Stimulated activated CD8-positive, alpha-beta memory T cell treated with anti-CD3 and anti-CD28 coated beads, Interleukin-15, amount 100 ng/mL, for 1 hour (primary cell): ENCODE measurements at places on chromosomes 13 and 19.
A peak's percentile ranks its signal among the peaks of the same experiment; 100 is the strongest.

GRCh38 chr13:110450941-110451730, 110.4 kb downstream of the RAB20 start:
- DNase-seq, result no peak

- no peak for DNase-seq
These were observed 26.6 kb downstream of the COL4A1 start for GRCh38 chr13:110280231-110280813.

- no peak for DNase-seq
These were observed 11.6 kb downstream of the REXO1 start for GRCh38 chr19:1836458-1837221.

DNA sequence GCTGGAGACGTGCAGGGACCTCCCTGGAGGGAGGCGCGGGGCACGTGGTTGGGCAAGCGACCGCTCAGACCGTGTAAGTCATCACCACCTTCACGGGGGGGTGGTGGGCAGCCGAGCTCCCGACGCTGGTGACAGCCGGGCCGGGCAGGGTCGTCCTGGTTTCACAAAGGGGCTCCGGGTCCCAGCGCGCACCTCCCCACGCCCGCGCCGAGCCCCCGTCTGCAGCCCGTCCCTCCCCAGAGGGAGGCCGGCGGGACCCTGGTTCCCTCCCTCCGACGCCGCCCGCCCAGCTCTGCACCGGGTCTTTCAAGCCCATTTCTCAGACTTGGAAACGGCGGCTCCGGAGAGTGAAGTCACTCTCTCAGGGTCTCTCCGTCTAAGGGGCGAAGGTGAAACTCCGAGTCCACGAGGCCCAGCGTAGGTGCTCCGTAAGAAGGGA, 729 bp upstream of the ARID3A start:
- no peak for DNase-seq

- DNase-seq, result no peak
These were observed 161.5 kb downstream of the KATNAL1 start for GRCh38 chr13:30145709-30146367.

GRCh38 chr13:51269039-51269438, 46.8 kb downstream of the FAM124A start:
- DNase-seq, result no peak

- DNase-seq, result no peak
These were observed 2783.8 kb downstream of the PCDH9 start for GRCh38 chr13:64446372-64446771.

- no peak for DNase-seq
These were observed 118.5 kb downstream of the IRS2 start for GRCh38 chr13:109667807-109668291.

- no peak for DNase-seq
These were observed 932.0 kb downstream of the SLITRK6 start for GRCh38 chr13:84867246-84867645.

DNA sequence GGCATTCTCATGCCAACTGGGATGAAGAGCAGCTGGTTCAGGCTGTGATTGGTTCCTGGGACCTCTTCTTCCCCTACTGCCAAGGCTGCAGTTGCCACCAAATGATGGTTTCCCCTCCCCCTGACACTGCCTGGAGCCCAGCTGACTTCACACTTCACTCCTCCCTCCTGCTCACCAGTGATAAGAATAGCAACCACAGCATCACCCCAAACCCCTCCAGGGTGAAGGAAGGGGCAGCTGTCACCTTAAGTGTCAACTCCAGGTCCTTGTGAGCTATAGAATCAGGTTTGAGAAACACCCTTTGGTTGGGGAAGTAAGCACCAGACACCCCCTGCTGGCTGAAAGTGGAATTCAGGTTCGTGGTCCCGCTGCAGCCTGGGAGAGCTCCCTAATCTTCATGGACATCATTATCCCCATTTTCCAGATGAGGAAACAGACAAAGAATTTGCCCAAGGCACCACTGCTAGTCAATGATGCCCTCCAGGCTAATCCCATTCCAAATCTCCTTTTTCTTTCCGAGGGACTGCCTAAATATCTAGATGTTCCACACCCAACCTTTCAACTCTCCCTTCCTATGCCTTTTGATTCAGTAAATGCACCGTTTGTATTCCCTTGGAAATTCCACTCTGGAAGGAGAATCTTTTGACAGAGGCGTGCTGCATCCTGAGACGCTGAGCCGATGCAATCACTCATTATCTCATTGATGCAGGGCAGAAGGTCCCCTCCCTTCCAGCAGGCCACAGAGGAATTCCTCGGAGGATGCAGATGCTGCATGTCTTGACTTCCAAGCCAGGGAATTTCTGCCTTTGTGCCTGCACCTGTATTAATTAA, 50.6 kb upstream of the UQCRFS1 start:
- DNase-seq, result peak; percentile 45

- no peak for DNase-seq
These were observed 31.1 kb downstream of the RDH8 start for GRCh38 chr19:10044390-10044789.

DNA sequence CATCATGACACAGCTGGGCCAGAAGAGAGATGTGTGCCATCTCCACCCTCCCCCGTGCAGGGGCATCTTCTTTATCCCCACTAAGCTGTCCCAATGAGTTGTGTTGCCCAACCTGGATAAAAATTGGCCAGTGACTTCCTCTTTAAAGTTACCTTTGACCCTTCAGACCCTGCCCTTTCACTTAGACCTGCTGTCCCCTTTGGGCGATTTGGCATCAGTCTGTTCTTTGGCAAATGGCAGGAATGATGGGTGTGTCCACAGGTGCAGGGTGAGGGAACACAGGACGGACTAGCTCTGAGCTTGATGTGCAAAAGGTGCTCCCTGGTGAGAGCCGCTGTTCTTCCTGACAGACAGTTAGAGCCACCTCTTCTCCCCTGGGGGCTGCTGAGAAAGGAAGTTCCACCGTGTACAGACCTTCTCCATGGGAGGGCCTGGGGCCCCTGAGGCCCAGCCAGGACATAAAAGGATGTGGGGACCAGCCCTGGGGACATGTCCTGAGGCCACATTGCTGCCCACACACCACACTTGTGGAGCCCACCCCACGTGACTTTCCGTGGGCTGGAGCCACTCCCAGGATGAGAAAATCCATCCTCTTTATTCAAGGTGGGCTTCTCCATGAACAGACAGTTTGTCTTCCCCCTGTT, 1.7 kb downstream of the CYP4F8 start:
- DNase-seq, result no peak

- DNase-seq, result no peak
These were observed 1.6 kb downstream of the FAM83E start for GRCh38 chr19:48613024-48613851.

GRCh38 chr19:45990113-45990728, 5.0 kb upstream of the CCDC61 start:
- no peak for DNase-seq

- no peak for DNase-seq
These were observed 107.2 kb downstream of the FNDC3A start for GRCh38 chr13:49082653-49083536.

DNA sequence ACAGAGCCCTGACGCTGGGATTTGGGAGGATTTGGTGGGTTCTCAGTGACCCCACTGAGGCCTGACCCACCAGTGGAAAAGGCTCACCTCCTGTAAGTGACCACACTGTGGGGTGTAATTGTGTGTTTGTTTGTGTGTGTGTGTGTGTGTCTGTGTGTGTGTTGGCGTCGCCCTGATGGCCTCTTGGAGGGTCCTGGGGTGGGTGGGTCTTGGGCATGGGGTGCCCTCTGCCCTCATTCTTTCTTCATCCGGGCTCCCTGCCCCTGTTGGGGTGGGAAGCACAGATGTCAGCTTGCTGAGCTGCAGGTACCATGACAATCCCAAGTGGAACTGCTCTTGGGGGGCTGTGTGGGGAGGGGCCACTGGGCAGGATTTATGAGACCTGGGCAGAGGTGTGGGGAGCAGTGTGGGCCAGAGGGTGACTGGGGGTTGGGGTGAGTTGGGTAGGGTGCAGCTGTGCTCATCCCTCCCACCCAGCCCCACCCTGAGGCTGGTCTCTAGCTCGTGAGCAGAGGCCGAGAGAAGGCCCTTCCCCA, 22.8 kb downstream of the WTIP start:
- no peak for DNase-seq

DNA sequence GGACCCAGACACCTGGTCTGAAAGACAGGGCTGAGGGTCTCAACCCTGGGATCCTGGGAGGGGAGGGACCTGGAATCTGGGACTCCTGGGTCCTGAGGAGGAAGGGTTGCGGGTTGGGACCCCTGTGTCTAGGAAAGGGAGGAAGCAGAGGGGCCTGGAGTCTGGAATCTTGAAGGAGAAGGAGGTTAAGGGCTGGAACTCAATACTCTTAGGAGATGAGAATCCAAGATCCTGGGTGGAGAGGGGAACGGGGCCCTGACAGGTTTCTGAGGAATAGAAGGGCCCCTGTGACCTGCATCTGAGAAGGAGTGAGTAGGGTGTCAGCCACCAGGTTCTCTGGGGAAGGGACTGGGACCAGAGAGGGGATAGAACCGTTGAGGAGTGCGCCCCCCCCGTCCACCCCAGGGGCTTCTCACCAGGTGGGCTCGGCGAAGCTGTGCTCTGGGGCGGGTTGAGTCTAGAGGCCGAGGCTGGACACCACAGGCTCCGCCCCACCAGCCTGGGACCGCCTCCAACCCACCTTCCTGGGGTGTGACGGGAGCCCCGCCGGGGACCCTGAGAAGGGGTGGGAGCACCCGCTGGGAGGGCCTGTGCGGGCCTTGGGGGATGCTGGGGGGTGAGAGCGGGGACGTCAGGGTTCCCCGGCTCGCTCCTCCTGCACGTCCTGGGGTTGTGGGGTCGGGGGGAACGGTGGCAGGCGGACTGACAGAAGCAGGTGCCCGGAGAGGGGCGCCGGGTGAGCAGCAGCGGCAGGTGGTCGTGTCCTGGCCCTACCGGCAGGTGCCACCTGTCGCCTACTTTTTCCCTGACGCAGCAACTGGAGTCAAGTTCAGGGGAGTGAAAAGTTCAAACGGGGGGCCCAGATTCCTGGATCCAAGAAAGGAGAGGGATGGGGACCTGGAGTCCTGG, at the start of gene MAMSTR:
Gene MAMSTR, minus strand, starts transcription at position 463 of the 909 bp plus-strand sequence. CDS start 694 bp downstream, outside the sequence.
- no peak for DNase-seq

GRCh38 chr13:33015791-33016323, 366 bp upstream of the KL start:
- no peak for DNase-seq

- no peak for DNase-seq
These were observed 1384.3 kb upstream of the PCDH20 start for GRCh38 chr13:62799931-62800436.

DNA sequence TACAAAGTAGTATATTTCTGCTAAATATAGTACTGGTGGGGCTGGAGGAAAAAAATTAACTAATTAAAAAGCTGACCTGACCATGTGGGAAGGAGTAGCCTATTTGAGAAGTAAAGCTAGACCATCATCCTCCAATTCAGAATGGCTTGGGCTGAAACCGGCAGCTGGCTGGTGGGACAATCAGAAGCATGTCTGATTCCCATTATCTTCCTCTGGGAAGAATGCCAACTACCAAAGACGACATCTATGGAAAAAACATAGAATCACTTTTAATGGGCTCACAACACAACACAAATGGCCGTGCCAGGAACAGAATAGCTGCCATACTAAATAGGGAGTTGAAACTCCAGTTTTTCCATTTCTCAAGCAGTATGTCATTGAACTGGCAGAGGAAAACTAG, 120.4 kb upstream of the FREM2 start:
- no peak for DNase-seq

- peak; percentile 59 for DNase-seq
These were observed 24.6 kb downstream of the NOSIP start for GRCh38 chr19:49555600-49556411.

GRCh38 chr19:16470911-16471811, 609 bp downstream of the EPS15L1 start:
- DNase-seq, result no peak

DNA sequence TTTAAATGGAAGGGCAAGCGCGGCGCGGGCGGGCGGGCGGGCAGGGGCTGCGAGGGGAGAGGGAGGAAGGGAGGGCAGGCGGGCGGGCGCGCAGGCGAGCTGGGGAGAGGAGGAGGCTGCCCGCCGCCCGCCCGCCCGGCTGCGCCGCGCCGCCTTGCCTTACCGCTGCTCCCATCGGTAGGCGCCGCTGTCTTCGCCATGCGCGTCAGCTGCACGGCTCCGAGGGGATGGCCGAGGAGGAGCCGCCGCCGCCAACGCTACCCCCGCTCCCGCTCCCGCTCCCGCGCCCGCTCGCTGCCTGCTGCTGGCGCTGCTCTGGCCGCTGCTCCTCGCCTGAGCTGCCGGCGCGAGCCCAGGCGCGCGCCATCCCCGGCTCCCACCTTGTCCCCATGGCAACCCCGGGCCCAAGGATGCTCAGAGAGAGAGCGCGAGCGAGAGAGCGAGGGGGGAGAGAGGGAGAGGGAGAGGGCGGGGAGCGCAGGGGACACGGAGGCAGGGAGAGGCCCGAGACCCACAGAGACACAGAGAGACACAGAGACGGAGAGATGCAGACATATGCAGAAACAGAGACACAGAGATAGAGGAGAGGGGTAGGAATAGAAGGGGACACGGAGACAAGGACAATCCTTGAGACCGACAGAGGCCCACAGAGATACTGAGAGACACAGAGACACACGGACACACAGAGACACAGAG, 40.3 kb downstream of the DEDD2 start:
- peak; percentile 38 for DNase-seq

GRCh38 chr19:31331536-31331935, 17.7 kb downstream of the TSHZ3 start:
- DNase-seq, result no peak

DNA sequence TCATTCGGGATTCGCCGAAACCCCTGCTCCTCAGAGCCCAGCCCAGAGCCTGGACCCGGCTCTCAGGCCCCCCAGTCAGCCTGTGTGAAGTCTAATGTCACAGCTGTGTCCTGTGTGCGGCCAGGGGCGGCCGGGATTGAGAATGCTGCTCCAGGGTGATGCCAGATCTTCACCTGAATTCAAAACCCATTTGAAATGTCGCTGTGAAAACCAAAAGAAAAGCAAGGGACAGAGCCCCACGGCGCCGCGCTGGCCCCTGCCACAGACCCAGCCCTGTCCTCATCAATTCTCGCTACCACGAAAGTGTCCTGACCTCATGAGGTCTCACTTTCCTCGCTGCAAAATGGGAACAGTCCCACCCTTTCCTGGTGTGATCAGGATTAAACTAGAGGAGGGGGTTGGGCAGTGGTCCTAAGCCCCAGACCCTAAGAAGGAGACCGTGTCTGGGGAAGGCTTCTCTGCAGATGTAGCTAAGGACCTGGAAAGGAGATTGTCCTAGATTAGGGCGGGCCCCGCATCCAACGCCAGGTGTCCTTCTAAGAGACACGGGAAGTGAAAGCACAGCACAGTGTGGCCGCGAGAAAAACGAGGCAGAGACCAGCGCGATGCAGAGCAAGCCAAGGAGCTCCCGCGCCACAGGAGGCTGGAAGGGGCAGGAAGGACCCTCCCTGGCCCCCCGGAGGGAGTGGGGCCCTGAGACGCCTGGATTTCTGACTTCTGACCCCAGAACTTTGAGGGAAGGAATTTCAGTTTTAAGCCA, 34.0 kb upstream of the SPACA7 start:
- no peak for DNase-seq

DNA sequence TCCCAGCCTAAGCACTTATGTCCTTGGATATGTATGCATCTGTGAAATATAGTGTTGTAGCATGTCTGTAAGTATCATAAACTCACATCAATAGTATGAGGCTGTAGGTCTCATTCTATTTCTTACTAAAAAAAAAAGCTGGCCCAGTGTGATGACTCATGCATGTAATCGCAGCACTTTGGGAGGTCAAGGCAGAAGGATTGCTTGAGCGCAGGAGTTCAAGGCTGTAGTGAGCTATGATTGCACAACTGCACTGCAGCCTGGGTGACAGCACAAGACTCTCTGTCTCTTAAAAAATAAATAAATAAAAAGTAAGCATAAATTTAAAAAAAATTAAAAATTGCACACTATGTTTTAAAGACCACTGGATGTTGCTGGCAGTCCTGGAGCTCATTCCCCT, 79.1 kb upstream of the SPATA13 start:
- DNase-seq, result no peak
